ENCODE measurements at places on chromosomes 2 and 18.

DNA sequence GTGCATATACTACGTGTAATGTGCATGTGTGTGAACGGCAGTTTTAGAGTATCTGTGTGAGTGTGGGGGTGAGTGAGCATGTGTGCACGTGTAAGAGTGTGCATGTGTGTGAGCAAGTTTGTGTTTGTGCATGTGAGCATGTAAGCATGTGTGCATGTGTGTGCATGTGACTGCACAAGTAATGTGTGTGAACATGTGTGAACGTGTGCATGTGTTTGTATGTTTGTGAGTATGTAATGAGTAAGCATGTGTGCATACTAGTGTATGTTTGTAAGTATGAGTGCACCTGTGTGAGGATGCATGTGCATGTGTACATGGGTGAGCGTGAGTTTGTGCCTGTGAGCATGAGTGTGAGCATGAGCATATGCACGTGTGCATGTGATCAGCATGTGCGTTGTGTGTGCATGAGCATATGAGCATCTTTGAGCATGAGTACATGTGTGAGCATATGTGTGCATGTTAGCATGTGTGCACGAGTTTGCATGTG lies 90.7 kb downstream of the ZNF516 start:
- DNase-seq: no peak

DNA sequence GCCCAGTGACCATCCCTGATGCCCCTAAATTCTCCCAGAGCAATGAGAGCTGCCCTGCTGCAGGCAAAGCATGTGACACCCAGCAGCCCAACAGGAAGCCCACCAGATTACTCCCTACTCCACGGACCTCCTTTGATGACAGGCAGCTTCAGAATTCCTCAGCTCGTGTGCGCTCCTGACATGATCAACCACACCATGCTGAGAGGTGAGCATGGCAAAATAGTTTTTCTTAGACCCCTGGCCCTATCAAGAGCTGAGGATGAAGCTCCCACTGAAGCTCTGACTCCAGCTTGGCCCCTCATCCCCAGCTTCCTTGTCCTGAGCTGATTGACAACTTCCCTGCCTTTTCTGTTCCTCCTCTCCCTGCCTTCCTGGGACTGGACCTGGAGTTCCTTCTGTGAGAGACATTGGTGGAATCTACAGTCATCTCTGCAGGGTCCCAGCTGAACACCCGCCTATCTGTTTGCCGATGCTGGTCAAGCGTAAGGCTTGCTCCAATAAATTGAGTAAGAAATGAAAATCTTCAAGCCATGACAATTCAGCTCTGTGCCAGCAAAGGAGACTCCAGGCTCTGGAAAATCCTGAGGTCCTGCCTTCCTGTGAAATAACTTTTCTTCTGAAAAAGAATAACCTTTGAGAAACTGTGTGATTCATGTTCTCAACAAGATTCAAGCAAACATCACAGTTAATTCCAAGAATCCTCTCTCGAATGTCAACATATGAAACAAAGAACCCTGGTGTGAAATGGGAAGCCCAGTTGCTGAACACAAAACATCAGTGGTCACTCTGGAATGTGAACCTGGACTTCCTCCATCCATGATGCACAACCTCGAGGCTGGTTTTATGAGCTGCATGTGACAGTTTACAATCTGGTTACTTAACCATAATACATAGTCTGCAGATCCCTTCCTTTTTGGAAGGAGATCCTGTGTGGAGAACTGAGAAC lies 201.1 kb downstream of the SPP2 start:
- no peak for DNase-seq

DNA sequence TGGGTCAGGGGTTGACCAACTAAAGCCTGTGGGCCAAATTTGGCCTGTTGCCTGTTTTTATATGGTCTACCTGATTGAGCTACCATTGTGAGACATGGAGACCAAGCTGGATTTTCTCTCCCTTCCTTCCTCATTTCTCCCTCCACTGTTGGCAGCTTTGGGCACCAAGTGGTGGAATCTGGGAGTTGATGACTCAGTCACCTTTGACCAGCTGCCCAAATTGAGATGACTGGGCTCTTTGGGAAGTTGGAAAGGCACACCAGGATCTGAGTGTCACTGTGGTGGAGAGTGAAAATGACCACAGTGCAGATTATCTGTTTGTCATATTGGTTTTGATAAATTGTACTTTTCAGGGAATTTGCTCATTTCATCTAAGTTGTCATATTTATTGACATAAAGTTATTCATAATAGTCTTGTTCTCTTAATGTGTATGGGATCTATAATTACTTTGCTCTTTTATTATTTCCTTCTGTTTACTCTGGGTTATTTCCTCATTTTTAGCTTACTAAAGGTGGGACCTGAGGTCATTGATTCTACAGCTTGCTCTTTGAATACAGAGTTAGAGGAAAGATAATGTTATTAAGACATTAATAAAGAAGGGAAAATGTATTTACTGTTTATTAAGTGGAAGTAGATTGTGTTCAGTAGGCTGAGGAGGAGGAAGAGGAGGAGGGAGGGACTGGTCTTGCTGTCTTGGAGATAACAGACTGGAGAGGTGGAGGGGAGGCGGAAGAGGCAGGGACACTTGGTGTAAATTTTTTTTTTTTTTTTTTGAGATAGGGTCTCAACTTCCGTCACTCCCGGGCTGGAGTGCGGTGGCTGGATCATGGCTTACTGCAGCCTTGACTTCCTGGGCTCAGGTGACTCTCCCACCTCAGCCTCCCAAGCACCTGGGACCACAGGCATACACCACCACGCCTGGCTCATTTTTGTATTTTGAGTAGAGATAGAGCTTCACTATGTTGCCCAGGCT lies 31.8 kb downstream of the AGFG1 start:
- no peak for DNase-seq

DNA sequence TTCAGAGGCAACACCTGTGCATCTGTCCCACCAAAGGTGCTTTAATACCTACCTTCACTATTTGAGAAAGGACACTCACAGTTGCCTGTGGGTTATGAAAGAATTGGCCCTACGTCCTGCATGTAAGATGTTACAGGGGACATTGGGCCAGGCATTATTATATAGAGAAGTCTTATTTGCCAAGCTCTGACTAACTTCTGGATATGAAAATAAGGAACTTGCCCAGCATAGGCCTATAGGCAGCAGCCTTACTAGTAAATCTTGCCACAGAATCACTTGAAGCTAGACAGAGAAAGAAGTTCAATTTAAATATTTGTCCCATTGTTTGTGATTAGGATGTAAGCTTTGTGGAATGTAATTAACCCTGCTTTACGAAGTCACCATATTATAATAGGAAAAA lies 41.7 kb downstream of the NLRC4 start:
- DNase-seq: no peak

GRCh38 chr2:157269922-157270321 lies 12.4 kb downstream of the GALNT5 start:
- DNase-seq: no peak

Data from NCI-H774 (cell line).